ENCODE measurements at places on chromosomes 3 and 15.
A peak's percentile ranks its signal among the peaks of the same experiment; 100 is the strongest.

DNA sequence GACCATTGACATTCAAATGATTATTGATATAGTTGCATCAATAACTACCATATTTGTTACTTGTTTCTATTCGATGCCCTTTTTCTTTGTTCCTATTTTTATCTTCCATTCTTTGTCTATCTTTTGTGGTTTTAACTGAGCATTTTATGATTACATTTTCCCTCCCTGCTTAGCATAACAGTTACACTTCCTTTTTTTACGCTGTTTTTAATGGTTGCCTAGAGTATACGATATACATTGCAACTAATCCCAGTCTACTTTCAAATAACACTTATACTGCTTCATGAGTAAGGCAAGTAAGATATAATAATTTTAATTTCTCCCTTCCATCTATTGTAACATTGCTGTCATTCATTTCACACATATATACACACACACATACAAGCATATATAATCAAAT lies 26.3 kb downstream of the COL6A6 start:
- no peak for DNase-seq

DNA sequence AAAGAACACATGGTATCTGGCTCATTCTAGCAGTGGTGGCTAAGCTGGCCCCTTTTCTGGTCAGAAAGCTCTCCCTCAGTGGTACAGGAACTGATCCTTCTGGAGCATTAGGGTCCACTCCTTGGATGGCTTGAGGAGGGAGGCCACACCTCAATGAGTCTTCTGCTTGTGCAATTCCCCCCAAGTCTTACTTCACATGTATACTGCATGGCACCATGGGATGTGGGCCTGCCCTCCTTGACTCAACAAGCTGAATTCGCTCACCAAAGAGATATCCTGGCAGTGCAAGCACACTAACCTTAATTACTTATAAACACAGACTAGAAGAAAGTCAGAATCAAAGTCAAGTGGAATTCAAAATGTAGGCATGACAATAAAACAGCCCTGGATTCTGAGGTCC lies 133.8 kb upstream of the SLC2A2 start:
- DNase-seq: no peak

- DNase-seq: no peak
These were observed 16.0 kb downstream of the H1-8 start for GRCh38 chr3:129558772-129559564.

GRCh38 chr3:14179114-14179465 lies 473 bp downstream of the LSM3 start:
- DNase-seq: no peak

DNA sequence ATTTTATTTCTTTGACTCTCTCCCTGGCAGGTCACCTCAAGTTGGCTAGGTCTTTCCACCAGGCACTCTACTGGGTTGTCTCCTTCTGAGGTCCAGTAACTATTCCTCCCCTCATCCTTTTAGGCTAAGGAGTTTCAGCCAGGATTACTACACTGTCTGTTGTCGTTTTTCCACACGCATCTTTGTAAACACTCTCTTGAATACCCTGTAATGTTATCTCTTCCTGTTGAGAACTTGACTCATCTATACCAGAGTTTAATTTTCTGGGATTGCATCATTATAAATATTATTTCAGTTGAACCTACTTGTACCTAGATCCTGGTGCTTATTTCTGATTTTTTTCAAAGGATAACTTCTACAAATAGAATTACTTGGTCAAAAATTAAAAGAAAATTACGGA lies 138.3 kb downstream of the SQOR start:
- DNase-seq: no peak

DNA sequence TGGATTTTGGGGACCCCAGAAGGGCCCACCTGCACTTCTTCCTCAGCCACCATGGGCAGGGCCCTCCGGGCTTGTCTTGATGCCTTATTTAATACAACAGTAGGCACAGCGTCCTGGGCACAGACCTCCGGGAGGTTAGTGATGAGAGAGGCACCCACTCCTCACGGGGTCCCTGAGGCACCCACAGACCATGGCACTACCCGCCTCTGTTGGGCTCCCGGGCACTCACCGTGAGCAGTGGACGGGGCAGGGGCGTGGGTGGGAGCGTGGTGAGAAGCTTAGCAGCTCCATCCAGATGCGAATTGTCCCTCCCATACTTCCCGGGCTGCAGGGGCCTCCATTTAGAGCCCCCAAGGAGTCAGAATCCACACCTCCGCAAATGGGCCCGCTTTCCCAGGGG lies 317 bp upstream of the MESP2 start:
- no peak for DNase-seq

DNA sequence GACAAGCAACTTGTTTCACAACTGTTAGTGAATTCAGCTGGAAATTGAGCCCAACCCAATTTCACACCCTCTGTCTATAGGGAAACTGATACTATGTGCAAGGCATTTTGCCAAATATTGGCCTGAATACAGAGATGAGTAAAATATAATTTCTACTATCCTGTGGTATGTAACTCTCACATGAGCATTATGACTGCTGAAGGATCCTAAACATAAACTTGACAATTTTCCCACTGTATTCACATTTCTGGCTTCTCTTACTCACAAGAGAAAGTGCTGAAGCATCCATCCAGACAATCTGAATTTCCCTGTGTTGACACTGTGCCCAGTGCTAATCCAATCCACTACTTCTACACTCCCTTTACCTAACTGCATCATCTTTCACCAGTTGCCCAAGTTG lies 28.4 kb downstream of the SERPINI2 start:
- no peak for DNase-seq

- no peak for DNase-seq
These were observed 32.1 kb upstream of the KCNMB2 start for GRCh38 chr3:178504128-178504527.

- no peak for DNase-seq
These were observed 325.0 kb downstream of the FOXP1 start for GRCh38 chr3:71258526-71258925.

GRCh38 chr15:52714968-52715367 lies 35.8 kb upstream of the ATOSA start:
- DNase-seq: no peak

- no peak for DNase-seq
These were observed 93.2 kb downstream of the DGKG start for GRCh38 chr3:186268616-186269448.

DNA sequence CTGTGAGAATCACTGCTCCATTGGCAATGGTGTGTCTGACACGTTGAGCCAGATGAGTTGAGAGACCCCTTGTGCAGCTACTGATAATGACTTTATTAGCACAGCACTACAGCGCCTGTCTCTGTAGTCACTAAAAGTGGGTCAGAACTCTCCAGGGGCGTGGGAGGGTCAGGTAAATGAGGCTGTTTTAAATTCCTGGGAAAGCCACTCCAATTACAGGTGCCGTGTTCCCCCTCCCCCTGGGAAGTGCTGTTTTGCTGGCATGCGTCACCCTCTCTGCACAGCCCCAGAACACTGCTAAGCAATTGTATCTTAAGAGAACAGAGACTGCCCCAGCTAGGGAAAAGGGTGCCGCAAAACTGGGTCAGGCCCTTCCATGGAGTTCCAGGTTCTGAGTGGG lies 21.5 kb upstream of the CPNE9 start:
- DNase-seq: no peak

- no peak for DNase-seq
These were observed 53.9 kb upstream of the ACKR4 start for GRCh38 chr3:132543011-132543739.

GRCh38 chr3:18546632-18547031 lies 121.5 kb upstream of the SATB1 start:
- DNase-seq: no peak

DNA sequence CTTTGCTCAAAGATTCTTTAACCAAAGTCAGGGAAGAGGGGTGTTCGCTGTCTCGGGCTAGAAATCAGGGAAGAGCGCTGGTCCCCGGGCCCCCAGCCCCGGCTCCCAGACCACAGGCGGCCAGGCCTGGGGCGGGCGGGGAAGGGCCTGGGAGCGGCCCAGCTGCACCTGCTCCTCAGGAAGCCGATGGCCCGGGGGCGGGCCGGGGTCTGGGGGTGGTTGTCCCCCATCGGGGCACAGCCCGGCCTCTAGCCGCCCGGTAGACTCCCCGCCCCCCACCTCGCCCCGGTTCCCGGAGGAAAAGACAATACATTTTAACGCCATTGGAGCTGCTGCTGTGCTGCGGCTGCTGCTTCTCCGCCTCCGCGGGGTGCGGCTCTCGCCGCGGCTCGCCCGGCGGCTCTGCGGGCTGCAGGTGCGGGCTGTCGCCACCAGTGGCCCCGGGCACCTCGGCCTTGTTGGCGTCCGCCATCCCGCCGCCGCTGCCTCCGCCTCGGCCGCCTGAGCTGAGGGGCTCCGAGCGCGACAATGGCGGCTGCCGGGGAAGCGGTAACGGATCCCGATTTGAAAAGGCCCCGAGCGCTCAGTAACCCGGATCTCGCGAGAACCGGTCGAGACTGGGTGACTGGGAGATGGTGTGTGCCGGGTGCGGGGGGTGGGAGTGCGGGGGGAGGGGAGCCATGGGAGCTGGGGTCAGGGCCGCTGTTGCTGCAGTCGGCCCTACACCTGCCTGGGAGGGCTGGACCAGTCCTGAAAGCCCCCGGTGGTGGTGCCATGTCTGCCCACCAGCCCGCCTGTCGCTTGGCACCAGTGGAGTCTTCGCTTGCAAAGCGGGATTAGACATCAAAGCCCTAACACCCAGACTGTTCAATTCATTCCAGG lies at the start of gene MYEF2:
MYEF2 (minus strand) TSS at position 530 of the 882 bp plus-strand sequence; CDS start at position 472, 58 bp downstream.
- peak; percentile 56 for DNase-seq

GRCh38 chr3:52844290-52844975 lies 9.6 kb upstream of the MUSTN1 start:
- no peak for DNase-seq

GRCh38 chr15:69609776-69610175 lies 157.2 kb downstream of the RPLP1 start:
- DNase-seq: no peak

- DNase-seq: no peak
These were observed 12.6 kb upstream of the FBN1 start for GRCh38 chr15:48657950-48658591.

GRCh38 chr3:123883701-123884202 lies 380 bp downstream of the MYLK start:
- DNase-seq: no peak

- no peak for DNase-seq
These were observed 75.9 kb downstream of the DGKG start for GRCh38 chr3:186286114-186286513.

DNA sequence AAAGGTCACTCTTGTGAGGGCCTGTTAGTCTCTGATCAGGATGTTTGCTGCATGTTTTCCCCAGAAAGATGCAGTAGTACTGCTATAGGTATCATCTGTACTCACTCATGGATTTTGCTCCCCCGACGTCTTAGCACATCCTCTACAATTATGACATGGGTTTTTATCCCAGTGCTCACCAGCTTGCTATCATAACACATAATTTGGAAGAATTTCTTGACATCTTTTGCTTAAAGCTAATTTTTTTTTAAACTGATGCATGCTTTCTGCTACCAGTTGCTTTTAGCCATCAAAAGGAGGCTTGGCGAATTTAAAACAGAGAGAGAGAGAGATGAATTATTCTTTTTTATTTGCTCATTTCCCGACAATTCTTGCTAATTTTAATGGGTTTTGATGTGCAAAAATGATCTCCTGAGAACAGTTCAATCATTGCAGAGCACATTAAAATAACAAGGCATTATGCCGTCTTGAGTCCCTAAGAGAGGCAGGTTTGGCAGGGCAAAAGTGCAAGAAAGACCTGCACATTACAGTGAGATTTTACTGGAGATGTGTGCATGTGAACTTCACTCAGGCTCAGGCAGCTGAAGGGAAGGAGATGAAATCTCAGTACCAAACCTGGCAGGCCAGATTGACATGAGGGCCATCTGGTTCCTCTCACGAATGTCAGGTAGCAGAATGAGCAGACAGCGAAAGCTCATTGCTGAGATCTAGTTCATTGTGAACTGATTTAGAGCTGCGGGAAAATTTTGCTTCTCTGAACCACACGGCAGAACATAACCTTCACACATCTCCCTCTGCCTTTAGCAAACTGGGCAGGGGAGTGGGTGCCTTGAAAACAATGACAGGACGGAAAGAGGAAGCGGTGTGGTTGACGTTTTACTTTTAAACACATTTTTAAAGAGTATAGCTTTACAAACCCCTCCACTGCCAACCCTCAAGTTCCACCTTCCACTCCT lies 25.9 kb upstream of the GOLGA8B start:
- DNase-seq: no peak

GRCh38 chr3:129211772-129212171 lies 28.1 kb upstream of the CNBP start:
- no peak for DNase-seq

DNA sequence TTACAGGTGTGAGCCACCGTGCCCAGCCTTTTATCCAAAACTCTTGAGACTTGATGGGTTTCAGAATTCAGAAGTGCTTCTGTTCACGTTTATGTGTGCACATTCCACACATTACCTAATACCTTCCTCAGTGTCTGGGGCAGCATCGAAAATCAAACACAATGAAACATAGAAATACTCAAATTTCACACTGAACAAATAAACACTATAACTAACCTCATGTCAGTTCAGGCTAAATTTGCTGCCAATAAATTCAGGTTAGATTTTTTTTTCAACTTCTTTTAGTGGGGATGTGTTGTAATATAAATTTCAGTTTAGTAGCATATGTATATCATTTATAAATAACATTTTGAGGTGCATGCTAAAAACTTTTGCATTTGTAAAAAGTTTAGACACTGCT lies 2.8 kb downstream of the EIF2AK4 start:
- DNase-seq: no peak

All from activated CD4-positive, alpha-beta T cell treated with anti-CD3 and anti-CD28 coated beads, Interleukin-2, amount 50 U/mL, for 1 hour (primary cell).